ENCODE measurements at places on chromosomes 12 and 14.

- H3K36me3 ChIP-seq, result no peaks in the 10 kb centered on the region
- H3K27ac ChIP-seq, result no peak overlapping the region
- no peak for DNase-seq
- H3K4me3 ChIP-seq, result no peak overlapping the region
- H3K4me1 ChIP-seq, result no peaks in the 10 kb centered on the region
- no peaks in the 10 kb centered on the region for H3K27me3 ChIP-seq
These were observed 204.5 kb upstream of the SFSWAP start for GRCh38 chr12:131506426-131506825.

DNA sequence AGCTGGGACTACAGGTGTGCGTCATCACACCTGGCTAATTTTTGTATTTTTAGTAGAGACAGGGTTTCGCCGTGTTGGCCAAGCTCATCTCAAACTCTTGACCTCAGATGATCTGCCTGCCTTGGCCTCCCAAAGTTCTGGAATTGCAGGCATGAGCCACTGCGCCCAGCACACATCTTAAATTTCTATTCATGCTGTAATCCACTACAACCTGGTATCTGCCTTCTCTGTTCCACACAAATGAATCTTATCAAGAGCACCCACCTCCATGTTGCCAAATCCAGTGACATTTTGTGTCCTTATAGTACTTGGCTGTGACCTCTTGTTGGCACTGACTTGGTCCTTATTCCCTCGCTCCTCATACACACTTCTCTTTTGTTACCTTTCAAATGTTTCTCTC is 5.8 kb upstream of the BICD1 start:
- H3K27me3 ChIP-seq, result no peaks in the 10 kb centered on the region
- DNase-seq, result no peak
- no peak overlapping the region for H3K27ac ChIP-seq
- H3K36me3 ChIP-seq, result no peaks in the 10 kb centered on the region
- peaks cover 15% of the 10 kb centered on the region for H3K4me1 ChIP-seq
- H3K4me3 ChIP-seq, result no peak overlapping the region

DNA sequence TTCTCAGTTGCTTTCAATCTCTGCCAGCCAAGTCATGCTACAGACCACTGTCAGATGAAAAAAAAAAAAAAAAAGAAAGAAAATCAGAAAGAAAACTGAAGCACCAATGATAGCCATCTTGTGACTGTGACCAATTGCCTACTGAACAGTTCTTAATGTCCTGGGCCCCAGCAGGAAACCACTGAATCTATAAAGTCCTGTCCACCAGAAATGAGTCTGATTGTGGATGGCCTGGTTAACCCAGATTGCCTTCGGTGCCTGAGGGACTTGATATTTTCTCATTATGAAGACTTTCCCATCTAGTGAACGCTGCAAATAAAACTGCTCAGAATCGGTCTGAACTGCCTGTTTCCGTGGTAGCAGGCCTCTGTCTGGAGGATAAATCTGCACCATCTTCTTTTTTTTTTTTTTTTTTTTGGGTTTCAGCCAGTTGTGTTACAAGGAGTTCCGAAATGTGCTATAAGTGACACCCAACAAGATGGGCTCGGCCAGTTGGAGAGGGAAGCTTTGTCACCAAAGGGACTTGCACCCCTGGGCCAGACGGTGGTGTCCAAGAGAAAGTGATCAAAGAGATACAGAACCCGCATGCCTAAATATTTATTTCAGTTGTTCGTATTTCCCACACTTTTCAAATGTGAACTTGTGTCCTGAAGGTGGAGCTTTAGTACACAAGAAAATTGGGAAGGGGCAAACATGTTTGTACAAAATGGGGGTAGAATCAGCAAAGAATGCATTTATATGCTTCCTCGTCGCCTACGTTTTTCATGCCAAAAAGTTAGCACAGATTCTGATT is 3.0 kb upstream of the PLXNC1 start:
- DNase-seq, result peak; percentile 21
- no peak overlapping the region for H3K27ac ChIP-seq
- H3K4me3 ChIP-seq, result no peak overlapping the region
- H3K36me3 ChIP-seq, result no peaks in the 10 kb centered on the region

DNA sequence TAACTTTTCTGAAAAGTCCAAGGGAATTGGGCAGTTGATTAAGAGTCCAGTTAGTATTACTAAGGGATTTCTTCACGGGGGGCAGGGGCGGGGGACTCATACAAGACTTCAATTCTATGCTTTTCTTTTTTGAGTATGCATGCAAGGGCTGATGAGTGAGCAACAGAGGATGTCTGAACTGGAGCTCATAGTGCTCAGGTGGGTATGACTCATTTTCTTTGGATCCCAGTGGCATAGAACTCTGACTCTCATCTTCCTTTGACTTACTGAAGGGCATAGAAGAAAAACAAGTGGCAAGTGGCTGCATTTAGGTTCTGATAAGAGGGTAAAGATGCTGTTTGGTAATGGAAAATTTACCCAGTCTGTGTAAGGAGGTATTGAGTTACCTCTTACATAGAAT is 749.2 kb downstream of the NOVA1 start:
- peaks cover 7% of the 10 kb centered on the region for H3K4me1 ChIP-seq
- H3K4me3 ChIP-seq, result no peak overlapping the region
- no peak overlapping the region for H3K27ac ChIP-seq

- H3K4me3 ChIP-seq, result peak overlapping the region; percentile 68
- H3K4me1 ChIP-seq, result peaks cover 54% of the 10 kb centered on the region
- no peak for DNase-seq
- H3K36me3 ChIP-seq, result no peaks in the 10 kb centered on the region
- H3K27ac ChIP-seq, result peak overlapping the region; percentile 93
- H3K27me3 ChIP-seq, result peaks cover 74% of the 10 kb centered on the region
These were observed 636 bp downstream of the DUSP6 start for GRCh38 chr12:89351489-89352241.

- no peaks in the 10 kb centered on the region for H3K4me1 ChIP-seq
- H3K4me3 ChIP-seq, result no peak overlapping the region
These were observed 413.4 kb upstream of the TBX3 start for GRCh38 chr12:115097416-115097815.

Measured in neural progenitor cell (in vitro differentiated cells).